ENCODE measurements at places on chromosomes 1 and 21.

DNA sequence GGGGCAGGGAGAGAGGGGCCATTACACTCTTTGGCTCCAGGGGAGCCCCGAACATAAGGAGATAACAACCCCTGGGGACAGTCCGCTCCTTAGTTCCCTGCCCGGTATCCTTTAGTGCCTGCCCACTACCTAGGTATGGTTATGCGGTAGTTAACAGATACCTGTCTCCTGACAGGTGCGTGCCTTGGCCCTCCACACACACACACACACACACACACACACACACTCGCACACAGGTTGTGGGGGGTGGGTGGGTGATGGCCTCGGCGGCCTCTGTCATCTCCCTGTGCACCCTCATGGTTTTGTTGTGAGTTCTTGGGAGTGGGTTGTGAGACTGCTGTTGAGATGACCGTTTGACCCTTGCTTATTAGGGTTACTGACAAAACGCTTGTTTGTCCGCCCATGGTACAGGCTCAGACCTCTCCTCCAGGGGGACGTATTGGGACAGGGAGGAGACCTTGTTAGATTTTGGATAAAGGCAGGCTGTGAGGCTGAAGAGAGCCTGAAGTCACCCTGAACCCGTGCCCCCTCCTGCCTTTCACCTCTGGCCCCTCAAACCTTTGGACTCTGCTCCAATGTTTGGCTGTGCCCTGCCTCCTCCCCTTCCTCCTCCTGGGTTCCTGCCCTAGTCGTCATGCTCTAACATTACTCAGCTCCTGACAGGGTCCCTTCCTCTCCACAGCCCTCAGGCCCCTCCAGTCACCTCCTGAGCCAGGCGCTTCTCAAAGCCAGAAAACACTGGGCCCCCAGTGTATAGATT, 979 bp downstream of the RASSF5 start:
- DNase-seq = no peak

DNA sequence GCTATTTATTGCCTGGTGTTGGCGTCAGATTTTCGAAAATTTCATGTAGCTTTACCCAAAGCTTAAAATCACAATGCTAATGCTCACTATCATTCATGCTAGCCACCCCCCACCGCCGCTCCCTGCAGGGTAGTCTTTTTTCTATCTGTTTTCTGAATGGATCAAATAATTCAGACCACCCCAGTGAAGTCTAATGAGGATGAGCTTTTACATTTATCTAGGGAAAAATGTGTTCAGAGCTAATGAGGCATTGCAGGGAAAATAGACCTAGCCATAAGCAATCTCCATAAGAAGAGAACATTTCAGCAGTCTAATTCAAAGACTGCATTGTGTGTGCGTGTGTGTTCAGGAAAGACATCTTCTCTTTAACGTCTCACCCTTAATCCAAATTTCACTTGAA, 533.0 kb upstream of the PRMT6 start:
- DNase-seq = no peak

DNA sequence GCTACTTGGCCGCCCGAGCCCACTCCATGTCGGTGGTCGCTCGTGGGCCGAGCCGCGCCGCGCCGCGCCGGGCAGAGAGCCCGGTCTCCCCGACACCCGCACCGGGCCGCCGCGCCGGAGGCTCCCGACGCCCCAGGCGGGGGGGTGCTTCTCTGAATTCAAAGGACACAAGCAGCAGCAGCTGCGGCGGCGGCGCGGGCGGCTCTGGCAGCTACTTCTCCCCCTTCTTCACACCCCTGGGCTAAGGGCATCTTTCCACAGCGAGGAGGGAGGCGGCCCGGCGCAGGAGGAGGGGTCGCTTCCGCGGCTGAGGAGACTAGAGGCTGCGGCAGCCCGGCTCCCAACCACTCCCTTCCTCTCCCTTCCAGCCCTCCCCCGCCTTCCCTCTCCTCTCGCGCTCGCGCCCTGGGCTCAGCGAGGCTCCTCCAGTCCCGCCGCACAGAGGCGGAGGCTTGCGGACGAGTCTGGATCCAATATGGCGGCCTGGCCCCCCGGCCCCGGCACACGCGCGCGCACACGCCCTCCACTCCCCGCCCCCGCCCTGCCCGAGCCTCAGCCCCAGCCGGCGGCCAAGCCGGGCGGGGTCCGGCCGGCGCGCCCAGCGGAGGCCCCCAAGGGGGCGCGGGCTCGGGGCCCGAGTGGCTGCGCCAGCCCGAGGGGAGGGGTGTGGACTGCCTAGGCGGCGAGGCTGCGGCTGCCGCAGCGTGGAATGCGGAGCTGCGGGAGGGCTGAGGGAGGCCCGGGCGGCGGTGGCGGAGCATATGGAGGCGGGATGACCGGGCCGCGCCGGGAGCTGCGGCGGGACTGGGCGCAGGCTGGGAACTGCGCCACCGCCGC, at the start of gene CDC42BPA:
Gene CDC42BPA (minus strand): TSS at position 477 of the 837 bp plus-strand sequence. CDS start 1,310 bp downstream, outside the sequence.
- DNase-seq = peak; percentile 76

DNA sequence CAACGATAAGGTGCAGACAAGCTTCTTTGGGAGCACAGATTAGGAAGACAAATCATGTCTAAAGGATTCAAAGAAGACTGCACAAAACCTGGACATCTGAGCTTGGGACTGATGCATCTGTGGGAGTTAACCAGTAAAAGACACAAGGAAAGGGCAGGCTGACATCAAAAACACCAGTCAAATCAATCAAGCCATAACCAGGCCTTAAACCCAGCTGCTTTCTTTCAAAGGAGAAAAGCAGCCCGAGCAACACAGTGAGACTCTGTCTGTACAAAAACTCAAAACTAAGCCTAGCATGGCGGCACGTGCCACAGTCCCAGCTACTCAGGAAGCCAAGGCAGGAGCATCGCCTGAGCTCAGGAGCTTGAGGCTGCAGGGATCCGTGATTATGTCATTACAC, 411.6 kb downstream of the SMYD3 start:
- DNase-seq = no peak

- no peak for DNase-seq
Observed at GRCh38 chr1:11787251-11787803, 18.4 kb downstream of the MTHFR start.

- no peak for DNase-seq
Observed at GRCh38 chr1:165876121-165876520, 48.7 kb downstream of the UCK2 start.

DNA sequence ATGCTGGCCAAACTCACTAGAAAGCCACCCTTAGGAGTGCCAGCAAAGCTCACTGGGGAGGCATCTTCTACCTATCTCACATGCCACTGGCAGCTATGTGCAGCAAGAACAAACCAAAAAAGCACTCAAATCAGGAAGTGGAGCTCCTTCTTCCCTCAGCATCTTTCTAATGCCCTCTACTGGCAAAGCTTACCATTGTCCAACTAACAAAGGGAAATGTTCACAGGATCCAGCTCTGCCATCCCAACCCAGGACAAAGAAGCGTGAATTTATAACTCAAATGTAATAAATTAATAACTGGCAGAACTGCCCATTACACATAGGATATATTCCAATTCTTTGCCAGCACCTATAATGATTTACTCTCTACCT, 38.9 kb downstream of the LEPR start:
- DNase-seq = no peak

DNA sequence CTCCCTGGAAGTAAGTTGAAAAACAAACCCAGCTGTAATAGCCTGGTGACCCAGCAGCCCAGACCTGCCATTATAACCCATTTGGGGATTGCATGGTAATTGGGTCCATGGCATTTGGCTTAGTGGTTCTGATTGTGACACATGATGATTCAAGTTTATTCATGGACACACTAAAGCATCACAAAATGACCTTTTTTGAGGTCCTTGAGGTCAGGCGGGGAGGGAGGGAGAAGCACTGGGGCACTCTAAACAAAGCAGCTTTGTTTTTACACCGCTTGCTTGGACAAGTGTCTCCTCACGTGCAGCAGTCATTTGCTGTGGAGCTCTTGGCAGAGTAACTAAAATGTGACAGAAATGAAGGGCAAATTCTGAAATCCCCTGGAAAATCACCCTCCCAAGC, 241.0 kb upstream of the SGIP1 start:
- DNase-seq = peak; percentile 36

GRCh38 chr1:62333441-62333840, 14.2 kb upstream of the KANK4 start:
- no peak for DNase-seq

DNA sequence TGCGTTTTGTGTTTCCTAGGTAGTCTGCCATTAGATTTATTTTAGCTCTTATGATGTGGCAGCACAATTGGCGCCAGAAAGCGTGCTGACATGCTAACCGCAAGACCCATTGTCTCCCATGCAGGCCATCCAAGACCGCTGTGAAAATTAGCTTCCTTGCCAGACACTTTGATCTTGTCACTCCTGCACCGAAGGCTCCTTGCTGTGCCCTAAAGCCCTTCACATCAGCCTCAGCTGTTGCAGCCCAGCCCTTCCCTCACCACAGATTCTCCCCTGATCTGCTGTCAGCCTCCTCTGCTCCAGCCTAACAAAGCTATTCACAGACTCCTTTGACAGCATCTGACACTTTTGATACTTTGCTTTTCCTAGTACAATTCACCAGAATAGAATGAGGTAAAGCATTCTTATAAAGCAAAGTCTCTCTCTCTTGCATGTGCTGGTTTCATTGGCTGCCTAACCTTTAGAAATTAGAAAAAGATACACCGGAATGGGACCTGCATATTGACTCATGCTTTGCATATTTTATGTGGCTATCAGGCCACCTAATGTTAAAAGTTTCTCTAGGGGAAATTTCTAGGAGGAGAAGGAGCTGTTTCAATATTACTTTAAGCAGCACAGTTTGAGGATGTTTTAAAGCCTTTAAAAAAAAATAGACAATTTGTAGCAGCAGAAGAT, 280.3 kb upstream of the FMN2 start:
- no peak for DNase-seq

- peak; percentile 72 for DNase-seq
Observed at GRCh38 chr1:35807614-35808449, at the start of gene AGO4. Gene AGO4 (plus strand): TSS chr1:35808016. CDS start chr1:35808417, 401 bp downstream.

DNA sequence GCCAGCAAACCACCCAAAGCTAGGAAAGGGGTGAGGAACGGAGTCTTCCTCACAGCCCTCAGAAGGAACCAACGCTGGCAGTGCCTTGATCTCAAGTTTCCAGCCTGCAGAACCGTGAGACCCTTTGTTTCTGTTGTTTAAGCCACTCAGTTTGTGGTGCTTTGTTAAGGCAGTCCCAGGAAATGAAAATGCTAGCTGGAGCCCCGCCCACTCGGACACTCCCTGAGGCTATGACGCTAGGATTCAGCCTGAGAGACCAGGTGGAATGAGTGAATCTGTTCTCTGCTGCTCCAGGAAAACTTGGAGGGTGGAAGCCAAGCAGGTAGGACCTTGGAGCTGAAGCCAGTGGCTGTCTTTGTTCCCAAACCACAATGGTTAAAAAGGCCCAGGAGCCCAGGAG, 196.5 kb upstream of the POU3F1 start:
- no peak for DNase-seq

DNA sequence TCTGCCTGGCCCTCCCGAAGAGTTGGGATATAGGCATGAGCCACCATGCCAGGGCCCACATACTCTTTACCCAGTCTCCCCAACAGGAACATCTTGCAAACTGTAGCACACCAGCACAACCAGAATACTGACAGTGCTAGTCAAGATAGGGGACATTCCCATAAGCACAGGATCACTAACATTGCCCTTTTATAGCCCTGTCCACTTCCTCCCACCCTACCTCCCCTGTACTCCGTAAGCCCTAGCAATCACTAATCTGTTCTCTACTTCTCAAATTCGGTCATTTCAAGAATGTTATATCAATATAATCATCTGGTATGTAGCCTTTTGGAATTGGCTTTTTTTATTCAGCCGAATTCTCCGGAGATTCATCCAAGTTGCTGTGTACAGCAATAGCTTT, 5.9 kb downstream of the SDHB start:
- DNase-seq = no peak

DNA sequence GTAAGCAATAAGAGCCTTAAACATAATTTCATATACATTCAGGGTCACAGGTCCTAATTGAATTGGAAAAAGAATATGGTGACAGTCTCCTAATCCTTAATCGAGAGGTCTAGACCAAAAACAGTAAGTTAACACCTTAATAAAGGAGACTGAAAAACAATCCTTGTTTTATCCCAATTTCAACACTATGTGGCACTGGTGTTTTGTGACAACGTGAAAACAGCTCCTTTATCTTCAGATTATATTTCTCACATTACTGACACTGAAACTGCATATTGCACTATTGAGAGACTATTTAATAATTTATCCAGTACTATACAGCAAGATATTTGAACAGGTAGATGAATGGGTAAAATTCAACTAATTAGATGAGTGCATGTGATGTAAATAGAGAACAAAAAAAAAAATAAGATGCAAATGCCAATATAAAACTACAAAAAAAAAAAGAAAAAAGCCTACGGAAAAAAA, 34.1 kb downstream of the TP53BP2 start:
- DNase-seq = no peak

DNA sequence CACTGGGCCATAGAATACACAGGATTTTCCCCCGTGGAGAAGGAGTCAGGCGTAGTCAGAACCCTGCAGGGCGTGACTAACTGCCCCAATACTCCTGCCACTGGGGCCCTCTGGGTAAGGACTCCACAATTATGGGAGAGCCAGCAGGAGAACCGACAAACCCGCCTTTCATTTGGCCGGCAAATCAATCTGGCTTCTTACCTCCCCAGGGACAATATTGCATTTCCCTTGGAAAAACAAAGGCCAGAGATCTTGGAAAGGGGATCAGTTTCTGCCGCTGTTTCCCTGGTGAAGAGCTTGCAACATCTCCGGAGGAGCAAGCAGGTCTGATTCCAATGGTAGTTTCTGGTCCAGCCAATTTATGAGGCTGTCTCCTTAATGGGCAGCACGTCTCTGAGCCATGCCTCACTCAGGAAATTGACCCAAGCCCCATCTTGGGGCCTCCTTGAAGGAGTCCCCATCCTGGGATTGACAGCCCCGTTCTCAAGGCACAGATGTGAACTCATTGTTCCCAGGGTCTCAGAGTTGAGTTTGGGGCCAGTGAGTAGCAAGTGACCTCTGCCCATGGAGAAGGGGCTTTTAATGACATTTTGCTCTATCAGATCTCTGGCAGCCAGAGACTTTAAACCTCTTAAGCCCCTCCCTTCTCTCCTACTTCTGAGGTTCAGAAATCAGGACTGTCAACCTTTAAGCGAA, 4.3 kb downstream of the TRABD2B start:
- no peak for DNase-seq

- no peak for DNase-seq
Observed at GRCh38 chr21:32719085-32719484, 8.7 kb downstream of the SYNJ1 start.

GRCh38 chr1:80926531-80926930, 874.2 kb upstream of the ADGRL2 start:
- no peak for DNase-seq

DNA sequence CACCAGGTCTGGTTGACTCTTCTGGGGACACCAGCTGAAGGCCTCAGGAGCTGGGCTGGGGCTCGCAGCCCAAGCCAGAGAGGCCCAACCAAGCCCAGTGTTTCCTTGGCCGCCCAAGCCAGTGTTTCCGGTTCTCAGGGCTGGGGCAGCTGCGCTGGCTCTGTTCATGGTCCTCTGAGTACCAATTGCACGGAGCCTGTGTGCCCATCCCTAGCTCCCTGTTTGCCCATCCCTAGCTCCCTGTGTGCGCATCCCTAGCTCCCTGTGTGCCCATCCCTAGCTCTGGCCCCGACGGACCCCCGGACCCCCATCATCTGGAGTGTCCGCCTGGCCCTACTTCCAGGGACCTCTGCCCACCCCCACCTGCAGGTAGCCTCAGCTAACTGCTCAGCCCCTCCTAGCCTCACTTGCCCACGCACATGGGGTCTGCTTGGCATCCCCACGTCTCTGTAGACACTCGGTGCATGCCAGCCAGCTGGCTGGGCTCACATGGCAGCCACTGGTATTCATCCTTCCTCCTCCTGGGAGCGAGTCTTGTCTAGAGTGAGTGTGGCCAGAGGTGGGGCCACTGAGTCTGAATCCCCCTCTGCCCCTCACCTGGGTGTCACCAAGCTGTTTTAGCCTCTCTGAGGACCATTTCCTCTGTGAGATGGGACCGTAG, 64.0 kb downstream of the WNT9A start:
- no peak for DNase-seq

GRCh38 chr1:52190500-52191252, 48.8 kb downstream of the ZFYVE9 start:
- no peak for DNase-seq

Data from C1 segment of cervical spinal cord (tissue), 14 donors.